Right ventricle myocardium superior (tissue), 1 donor: ENCODE measurements at places on chromosomes 13 and 19.

GRCh38 chr19:39192846-39193245 lies 3.9 kb upstream of the NCCRP1 start:
- DNase-seq = no peak

DNA sequence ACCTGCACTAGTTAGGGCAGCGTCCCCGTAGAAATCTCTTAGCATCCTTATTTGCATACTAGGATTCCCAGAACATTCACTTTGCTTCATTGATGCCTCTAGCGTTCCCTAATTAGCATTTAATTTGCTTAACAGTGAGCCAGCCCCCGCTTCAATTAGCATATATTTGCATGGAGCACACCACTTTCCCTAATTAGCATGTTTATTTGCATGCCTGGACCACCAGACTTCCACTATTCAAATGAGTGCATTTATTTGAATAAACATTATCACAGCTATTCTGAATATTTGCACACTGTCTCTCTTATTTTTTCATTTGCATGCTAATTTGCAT lies 69.6 kb downstream of the RYR1 start:
- DNase-seq = no peak

DNA sequence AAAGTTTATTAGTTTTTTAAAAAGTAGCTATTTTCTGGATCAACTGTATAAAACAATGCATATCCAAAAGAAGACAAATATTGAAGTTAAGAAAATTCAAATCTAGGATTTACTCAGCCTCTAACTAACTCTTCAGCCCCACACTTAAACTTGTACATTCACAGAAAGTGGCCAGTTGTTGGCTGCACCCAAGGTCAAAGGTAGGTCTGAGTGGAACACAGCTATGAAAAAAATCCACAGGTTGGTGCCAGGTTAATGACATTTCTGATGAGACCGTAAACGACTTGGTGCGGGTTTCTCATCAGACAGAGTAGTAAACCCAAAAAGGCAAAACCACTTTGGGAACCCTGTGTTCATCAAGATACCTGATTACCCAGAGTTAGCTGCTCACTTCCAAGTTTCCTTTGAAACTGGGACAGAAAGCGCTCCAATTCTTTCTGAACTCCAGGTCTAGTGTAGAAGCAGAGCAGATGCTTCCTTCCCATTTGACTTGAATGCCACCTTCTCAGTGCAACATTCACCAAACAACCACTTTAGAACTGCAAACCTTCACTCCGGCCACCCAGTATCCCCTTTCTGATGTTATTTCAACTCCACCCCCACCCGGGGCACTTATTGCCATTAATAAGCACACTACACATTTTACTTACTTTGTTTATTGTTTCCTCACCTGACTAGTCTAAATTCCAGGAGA lies 208.3 kb upstream of the STARD13 start:
- no peak for DNase-seq

- peak; percentile 67 for DNase-seq
Measured at GRCh38 chr13:114115191-114115671, 17.2 kb downstream of the RASA3 start.
